NCI-H2081 treated with DMSO at 0.1 percent for 48 hours (cell line): ENCODE measurements at places on chromosomes 12 and 14.

GRCh38 chr12:24748326-24748725, 200.6 kb downstream of the BCAT1 start:
- DNase-seq, result no peak

- DNase-seq, result no peak
Measured at GRCh38 chr12:49335955-49336644, 888 bp downstream of the C1QL4 start.

DNA sequence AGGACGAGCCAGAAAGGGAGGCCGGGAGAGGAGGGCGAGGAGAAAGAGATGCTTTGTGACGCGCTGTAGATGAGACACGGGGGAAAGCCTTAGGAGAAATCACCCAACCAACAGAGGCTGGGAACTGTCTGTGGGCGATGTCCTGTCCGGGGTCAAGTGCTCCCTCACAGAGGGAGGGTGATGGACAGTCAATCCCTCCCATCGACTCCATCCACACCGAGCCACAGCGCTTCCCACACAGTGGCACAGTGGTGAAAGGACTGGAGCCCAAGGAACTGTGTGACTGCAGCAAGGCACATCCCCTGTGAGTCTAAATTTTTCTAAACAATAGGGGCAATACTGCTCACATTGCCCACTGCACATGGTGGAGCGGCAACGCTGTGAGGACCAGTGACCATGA, 89.1 kb downstream of the TTC7B start:
- DNase-seq, result no peak

GRCh38 chr14:22432348-22432976, 156.6 kb downstream of the DAD1 start:
- DNase-seq, result no peak

DNA sequence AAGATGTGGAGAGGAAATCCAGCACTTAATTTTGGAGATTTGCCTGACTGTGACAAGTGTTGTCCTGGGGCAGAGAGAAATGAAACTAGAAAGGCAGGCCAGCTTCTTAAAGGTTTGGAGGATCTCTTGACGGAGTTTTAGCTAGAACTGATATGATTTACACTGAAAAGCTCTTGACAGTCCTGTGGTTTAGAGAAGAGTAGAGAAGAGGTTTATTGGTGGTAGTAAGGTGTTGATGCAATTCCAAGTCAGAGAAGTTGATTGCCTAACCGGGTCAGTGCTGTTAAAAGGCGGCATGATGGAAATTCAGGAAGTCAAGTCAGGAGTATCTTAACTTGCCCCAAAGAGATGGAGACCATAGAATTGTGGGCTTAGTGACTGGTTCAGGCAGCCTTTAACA, 89.0 kb upstream of the TRAF3 start:
- DNase-seq, result no peak

DNA sequence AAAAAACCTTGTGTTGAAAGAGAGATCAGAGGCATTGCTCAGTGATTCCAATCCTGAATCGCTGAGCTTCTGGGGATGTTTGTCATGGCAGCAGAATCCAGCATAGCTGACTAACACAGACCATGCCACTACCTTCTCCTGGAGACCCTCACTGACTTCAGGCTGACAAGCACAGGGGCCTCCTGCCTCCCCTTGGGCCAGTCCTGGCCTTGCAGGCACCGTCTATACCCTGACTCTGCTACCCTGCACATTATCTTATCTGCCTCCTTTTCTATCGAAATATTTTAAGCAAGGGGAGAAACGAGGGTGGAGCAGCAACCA, 139.8 kb downstream of the KIF26A start:
- DNase-seq, result no peak

DNA sequence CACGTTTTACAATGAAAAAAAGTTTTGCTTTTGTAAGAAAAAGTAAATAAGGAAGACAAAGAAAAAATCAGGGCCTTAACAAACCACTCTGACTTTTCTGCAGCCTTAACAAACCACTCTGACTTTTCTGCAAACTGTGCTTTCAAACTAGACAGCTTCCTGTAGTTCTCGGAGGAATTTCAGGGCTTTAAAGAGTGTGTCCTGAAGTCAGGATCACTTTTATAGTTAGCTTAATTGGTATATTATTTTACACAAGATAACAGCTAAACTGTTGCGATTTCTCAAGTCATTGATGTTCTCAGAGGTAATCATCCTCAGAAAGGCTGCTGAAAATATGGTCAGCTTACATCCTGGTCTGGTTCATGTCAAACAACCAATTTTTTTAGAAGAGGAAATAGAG, 42.2 kb downstream of the TMEM117 start:
- no peak for DNase-seq

- DNase-seq, result no peak
Measured at GRCh38 chr12:90027889-90028634, 319.4 kb upstream of the ATP2B1 start.

GRCh38 chr14:59622631-59623030, 46.0 kb upstream of the CCDC175 start:
- DNase-seq, result no peak

DNA sequence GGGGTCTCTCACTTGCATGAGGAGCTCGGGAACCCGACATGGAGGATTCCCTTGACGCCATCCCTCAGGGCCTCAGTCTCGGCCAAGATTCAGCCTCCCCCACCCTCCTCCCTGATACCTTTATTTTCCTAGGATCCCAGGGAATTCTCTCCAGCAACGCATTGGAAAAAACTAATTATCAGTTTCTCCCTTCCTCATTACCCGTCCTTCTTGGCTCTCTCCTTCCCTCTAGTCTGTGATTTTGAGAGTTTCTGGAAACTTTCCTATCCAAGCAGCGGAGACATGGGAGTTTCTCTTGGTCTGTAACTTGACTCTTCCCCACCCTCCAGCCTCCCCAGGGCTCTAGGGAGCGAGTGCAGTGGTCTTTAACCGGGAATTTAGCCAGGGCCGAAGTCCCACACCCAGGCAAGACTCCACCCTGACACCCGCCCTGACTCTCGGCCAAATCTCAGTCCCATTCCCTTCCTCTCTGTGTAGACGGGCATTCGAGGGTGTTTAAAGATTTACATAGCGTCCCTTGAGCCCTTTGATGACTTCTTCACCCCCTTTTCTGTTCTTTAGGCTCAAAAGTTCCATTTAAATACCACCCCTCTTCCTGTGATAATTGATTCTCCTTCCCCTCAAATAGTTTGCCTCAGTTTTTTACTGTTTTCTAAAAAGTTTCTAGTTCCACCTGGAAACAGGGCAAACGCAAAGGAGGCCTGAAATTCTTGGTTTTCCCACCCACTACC, 6.7 kb downstream of the HOXC5 start:
- DNase-seq, result no peak

- DNase-seq, result no peak
Measured at GRCh38 chr14:91470216-91470615, 39.9 kb downstream of the PPP4R3A start.

GRCh38 chr12:106773286-106774004, 1.0 kb upstream of the RIC8B start:
- DNase-seq, result no peak

DNA sequence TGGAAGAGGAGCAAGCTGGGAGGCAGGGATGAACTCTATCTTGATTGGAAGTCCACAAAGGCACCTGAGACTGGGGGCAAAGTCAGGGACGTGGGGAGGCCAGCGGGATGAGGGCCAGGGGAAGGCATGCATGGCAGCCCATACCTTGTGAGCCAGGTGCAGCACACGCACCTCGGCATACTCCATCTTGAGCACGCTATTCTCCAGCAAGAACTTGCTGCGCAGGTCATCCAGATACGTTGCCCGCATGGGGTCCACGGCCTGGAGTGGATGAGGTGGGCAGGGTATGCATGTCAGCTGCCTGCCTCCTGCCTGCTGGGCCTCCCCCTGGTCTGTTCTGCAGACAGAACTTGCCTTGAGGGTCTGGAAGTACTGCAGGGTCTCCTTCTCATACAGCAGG, 3.9 kb downstream of the RABGGTA start:
- DNase-seq, result no peak

- no peak for DNase-seq
Measured at GRCh38 chr12:29176941-29177340, 27.9 kb downstream of the FAR2 start.

- DNase-seq, result no peak
Measured at GRCh38 chr12:57476162-57476992, 3.3 kb downstream of the ARHGAP9 start.

GRCh38 chr14:68527329-68527851, 265.5 kb downstream of the ZFP36L1 start:
- DNase-seq, result no peak

GRCh38 chr12:84698576-84699333, 213.8 kb downstream of the SLC6A15 start:
- no peak for DNase-seq

GRCh38 chr12:103626498-103626897, 39.4 kb downstream of the STAB2 start:
- DNase-seq, result no peak

GRCh38 chr14:26444822-26445221, 153.0 kb downstream of the NOVA1 start:
- DNase-seq, result no peak

DNA sequence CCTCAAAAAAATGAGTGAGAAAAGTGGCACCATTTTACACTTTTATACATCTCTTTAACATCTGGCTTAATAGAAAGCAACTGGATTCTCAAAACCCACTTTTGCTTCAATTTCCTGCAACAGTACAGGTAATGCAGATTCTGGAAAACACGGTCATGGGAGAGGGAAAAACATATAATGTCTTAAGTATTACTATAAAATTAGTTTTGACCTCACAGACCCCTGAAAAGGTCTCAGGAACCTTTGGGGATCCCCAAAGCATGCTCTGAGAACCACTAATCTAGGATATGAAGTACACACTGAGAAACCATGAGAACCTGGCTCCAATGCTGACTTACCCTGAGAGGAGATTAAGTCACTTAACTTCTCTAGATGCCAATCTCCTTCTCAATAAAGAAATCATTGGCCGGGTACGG, 64.7 kb downstream of the PPP2R5E start:
- DNase-seq, result no peak

- DNase-seq, result no peak
Measured at GRCh38 chr12:77324763-77325468, 259.5 kb upstream of the E2F7 start.

DNA sequence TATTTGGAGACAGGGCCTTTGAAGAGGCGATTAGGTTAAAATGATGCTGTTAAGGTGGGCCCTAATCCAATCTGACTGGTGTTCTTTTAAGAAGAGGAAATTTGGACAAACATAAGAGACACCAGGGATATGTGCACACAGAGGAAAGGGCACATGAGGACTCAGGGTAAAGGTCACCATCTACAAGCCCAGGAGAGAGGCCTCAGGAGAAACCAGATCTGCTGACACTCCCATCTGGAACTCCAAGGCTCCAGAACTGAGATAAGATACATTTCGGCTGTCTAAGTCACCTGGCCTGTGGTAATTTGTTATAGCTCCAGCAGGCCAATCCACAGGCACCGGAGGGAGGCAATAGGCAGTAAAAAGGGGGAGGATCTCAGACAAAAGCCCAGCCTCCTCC, 48.6 kb downstream of the KICS2 start:
- no peak for DNase-seq

DNA sequence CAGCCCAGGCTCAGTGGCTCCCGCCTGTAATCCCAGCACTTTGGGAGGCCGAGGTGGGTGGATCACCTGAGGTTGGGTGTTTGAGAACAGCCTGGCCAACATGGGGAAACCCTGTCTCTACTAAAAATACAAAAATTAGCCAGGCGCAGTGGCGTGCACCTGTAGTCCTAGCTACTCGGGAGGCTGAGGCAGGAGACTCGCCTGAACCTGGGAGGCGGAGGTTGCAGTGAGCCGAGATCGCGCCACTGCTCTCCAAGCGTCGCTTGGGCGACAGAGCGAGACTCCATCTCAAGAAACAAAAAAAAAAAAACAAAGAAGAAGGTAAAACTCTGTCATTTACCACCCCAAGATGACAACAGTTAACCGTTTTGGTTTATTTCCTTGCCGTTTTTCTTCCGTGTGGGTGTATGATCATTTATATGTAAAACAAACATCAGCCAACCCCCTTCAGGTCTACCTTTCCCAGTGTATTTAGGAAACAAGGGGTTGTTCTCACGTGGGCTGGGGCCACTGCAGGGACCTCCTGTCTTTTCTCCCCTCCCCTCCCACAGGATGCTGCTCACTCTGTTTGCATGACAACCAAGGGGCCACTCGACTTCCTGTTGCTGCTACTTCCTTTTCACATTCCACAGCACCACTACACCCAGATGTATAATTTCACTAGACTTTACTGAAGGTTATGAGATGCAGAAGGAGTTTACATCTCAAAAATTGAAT, 13.6 kb downstream of the TTC9 start:
- DNase-seq, result no peak

- DNase-seq, result no peak
Measured at GRCh38 chr12:45986641-45987339, 3.6 kb downstream of the SCAF11 start.

DNA sequence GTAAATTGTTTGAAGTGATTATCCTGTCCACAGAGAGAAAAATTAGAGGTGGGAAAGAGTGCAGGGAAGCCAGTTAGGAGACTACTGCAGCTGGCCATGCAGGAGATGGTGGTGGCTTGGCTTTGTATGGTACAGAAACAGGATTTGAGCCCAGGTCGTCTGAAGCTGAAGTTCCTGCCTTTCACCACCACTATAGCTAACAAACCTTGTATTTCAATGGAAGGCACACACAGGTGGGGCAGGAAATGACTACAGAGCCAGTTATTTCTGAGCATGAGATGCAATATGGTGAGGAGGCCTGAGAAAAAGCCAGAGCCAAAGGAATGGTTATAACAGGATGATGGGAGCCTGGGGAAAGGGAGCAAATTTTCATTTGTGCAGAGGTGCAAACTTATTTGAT, 103.9 kb downstream of the BTG1 start:
- no peak for DNase-seq

GRCh38 chr12:54350743-54351142, 13.5 kb downstream of the GPR84 start:
- DNase-seq, result no peak

- no peak for DNase-seq
Measured at GRCh38 chr12:89721291-89721987, 12.8 kb upstream of the ATP2B1 start.

DNA sequence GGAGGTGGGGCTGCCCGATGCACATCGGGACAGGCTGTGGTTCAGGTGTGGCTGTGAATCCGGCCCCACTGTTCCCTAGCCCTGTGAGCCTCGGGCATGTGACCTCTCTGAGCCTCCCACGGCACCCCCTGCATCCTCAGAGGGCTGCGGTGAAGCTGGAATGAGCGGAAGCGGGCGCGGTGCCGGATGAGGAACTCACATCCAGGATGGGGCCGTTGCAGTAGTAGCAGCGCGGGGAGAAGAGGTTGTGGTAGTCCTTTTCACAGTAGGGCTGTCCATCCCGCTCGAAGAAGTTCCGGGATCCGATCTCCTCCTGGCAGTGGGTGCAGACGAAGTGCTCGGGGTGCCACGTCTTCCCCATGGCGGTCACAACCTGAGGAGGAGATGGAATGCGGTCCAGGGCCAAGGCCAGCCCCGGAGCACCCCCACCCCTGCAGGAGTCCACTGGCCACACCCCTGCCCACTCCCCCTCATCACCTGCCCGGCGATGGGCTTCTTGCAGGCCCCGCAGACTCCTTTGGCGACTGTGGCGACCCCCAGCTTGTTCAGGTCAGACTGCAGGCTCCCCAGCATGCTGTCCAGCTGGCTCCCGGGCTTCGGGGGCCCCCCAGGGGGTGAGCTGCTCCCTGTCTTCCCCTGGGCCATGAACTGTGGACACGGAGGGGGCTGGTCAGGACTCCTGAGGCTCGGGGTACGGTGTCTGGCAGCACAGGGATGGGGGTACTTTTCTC, 13.9 kb upstream of the RPLP0 start:
- no peak for DNase-seq
